ENCODE measurements at places on chromosomes 2 and 18.

GRCh38 chr2:110877031-110877827 lies 144.9 kb downstream of the ACOXL start:
- no peak for DNase-seq

- DNase-seq, result no peak
Measured at GRCh38 chr2:234963773-234964615, 12.2 kb downstream of the SH3BP4 start.

- no peak for DNase-seq
Measured at GRCh38 chr2:74199871-74200305, 1.5 kb downstream of the MTHFD2 start.

DNA sequence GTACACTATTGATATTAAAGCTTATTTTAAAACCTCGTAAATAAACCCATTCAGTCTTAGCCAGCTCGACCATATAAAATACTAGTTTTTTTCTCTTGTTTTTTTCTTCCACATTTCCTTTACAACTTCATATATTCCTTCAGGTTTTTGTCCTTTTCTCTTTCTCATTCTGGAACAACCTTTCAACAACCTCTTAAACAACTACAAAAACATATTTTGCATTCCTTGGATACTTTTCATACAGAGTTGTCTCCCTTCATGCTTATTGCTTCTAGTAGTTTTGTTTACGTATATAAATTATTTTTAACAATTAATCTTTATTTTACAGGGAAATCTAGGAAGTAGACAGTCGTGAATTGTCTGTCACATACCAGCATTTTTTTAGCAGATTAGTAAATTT lies 41.2 kb downstream of the COMMD1 start:
- DNase-seq, result no peak

DNA sequence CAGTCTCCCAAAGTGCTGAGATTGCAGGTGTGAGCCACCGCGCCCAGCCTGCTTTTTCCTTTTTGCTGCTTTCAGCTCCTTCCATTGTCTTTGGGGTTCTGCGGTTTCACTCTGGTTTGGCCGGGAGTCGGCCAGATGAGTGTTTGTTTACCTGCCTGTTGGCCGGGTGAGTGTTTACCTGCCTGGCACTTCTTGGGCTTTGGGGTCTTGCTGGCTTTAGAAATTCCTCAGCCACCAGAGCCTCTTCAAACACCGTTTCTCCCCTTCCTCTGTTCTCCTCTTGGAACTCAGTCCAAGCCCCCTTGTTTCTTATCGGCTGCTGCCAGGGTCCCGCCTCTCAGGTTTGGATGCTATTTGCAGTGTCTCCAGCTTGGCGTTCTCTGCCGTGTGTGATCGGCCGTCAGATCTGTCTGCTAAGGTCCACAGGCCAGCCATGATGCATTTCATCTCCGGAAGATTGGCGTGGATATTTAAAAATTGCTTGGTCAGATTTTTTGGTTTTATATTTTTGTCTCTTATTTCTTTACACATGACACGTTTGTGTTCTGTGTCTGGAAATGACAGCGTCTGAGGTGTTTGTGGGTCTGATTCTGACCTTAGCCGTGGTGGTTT lies 14.2 kb upstream of the GAL3ST2 start:
- DNase-seq, result peak; percentile 6

- DNase-seq, result no peak
Measured at GRCh38 chr2:9196637-9197036, 10.0 kb upstream of the ASAP2 start.

DNA sequence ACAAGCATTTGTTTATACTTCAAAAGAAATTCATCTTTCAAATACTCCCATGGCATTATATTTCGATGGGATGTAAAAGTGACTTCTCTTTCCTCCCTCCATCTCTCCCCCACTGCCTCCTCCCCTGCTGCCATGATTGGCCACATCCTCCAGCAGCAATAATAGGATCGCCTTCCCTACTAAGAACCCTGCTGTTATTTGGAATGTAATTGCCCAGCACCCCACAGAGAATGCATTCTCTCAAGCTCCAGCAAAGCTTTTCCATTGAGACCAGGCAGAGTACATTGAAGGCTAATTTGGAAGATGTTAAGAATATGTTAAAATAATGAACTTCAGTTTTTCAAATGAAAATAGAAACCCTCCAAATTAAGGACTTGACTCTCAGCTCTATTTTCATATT lies 375.4 kb upstream of the ACVR2A start:
- no peak for DNase-seq

DNA sequence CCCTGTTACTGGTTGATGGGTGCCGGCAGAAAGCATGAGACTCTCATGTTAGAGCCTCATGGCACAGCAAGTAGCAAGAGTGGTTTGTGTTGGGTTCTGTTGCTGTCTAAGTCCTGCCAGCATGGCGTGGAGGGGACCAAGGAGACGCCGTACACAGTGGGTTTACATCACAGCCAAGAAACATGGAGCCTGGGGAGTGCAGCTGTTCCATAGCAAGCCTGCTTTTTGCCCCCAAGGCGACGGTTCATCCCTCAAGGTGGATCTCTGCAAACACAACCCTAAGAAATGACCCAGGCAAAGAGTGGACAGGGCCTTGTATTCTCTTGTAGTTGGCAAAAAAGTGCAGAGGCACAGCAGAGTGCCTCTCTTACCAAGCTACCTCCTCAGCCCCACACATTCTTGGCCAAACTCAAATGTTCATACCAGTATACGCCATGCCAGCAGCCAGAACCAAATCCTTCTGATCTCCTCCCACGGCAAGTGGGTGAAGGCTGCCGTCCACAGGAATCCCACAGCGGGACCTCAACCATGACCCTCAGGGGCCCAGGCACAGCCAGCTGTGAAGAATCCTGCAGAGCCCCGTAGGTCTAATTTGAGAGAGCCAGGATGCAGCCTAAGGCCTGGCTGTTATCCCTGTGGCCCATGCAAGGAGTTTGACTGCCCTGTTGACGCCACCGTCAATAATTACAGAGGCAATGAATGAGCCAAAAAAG lies 19.0 kb downstream of the SNED1 start:
- no peak for DNase-seq

All from left cardiac atrium (tissue), 4 donors.